Stimulated activated CD4-positive, alpha-beta T cell treated with anti-CD3 and anti-CD28 coated beads, Interleukin-4, amount 100 ng/mL, for 24 hours (primary cell): ENCODE measurements at places on chromosomes 5 and 9.

DNA sequence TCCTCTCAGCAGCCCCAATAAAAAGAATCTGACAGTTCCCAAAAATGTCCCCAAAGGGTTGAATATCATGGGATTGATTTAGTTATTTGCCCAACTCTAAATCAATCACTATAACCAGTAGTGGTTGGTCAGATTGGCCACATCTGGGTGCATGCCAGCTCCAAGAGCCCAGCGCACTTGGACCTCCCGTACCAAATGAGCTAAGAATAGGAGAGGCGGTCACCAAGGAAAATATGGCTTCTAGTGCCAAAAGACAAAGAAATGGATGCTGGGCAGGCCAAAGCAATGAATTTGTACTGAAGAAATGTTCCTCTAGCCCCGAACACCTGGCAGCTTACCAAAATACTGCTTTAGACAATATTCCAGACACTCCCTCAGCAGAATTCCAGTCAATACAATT lies 80.3 kb downstream of the RCL1 start:
- no peak for DNase-seq

GRCh38 chr9:93173365-93174051 lies 10.4 kb upstream of the WNK2 start:
- no peak for DNase-seq

DNA sequence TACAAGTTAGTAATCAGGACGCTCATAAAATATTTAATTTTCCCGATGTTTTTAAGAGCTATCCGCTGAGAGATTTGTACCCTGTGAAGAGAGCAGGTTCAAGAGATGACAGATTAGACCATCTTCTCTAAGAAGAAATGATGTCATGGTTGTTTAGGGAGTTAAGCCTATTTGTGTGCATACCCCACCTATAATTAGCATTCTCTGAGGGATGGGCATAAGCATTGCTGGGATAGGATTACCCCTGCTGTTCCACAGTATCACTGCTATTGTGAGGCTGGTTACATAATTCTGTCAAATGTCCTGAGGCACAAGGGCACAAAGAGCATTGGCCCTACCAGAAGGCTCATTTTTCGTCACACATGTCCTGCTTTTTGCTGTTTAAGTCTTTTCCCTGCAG lies 687.0 kb downstream of the CETN3 start:
- no peak for DNase-seq

DNA sequence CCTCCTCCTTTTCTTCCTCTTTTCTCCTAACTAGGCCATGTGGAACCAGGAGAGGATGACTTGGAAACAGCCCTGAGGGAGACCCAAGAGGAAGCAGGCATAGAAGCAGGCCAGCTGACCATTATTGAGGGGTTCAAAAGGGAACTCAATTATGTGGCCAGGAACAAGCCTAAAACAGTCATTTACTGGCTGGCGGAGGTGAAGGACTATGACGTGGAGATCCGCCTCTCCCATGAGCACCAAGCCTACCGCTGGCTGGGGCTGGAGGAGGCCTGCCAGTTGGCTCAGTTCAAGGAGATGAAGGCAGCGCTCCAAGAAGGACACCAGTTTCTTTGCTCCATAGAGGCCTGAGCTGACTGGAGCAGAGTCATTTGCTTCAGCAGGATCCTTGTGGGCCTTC lies 13.7 kb downstream of the NUDT2 start:
- no peak for DNase-seq

DNA sequence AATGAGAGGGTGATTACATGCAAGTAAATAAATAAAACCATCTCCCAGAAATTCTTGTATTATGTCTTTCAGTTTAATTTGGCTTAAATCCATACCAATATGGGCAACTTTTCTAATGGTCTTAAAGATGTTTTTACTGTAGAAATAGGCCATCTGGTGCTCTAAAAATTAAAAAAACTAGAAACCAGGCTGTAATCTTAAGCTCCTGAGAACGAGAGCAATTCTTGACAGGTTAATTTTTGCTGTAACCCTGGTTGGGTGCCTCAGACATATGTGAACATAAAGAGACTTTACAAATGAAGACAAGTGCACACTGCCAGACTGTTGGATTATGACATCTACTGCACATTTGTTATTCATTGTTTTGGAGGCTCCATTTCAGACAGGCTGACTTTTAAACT lies 246.8 kb upstream of the DAB2 start:
- DNase-seq = no peak

DNA sequence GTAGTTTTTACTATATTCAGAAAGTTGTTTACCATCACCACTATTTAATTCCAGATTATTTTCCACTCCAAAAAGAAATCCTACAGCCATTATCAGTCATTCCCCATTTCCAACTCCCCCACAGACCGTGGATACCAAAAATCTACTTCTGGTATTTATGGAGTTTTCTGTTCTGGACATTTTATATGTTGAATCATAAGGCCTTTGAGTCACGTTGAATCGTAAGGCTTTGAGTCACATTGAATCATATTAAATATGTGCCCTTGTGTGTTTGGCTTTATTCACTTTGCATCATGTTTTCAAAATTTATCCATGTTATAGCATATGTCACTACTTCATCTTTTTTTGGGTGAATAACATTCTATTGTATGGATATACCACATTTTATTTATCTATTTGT lies 454.1 kb upstream of the NUDT12 start:
- DNase-seq = no peak
